Activated T-helper 1 cell treated with anti-CD3 and anti-CD28 coated beads, Interleukin-12 subunit alpha, Interleukin-12 subunit beta, Interleukin-2, Interleukin-4 antibody, amounts not matched to agents 30 ng/mL and 10 ng/mL and 1 ng/mL, durations not matched to agents 14 hours and 24 hours and 36 hours (primary cell): ENCODE measurements at places on chromosomes 11 and 22. TPM values are rescaled to one million over a fixed set of nuclear protein-coding genes. Genes with fewer than 3 reads are reported as not detected.

RAB38 gene
- 2.0 and 2.8 TPM in 2 replicates for total RNA-seq

- no peak for DNase-seq
Measured at GRCh38 chr22:44057401-44057987, 33.4 kb downstream of the PARVB start.

SLC25A18 gene
- not detected in 2 replicates for total RNA-seq

DNA sequence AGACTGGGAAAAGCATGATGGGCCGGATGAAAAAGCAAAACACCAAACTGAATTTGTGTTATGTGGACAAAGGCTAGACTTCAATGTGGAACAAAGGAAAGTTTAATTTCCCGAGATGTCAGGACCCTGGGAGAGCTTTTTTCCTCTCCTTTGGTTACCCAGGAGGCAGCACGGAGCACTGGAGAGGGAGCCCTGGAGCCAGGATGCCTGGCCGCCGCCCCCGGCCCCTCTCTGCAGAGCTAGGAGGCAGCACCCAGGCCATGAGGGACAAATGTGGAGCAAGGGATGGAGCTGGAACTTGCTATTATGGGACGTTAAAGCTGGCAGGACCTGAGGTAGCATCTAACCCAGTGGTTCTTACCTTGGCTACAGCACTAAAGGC lies 108.9 kb downstream of the MORC2 start:
- no peak for DNase-seq

- no peak for DNase-seq
Measured at GRCh38 chr11:78201096-78201818, 12.5 kb downstream of the USP35 start.

PRRG4 gene
- total RNA-seq = 0.83 and 0.91 TPM in 2 replicates

- DNase-seq = no peak
Measured at GRCh38 chr11:42410251-42410955, 901.4 kb upstream of the API5 start.

GRCh38 chr11:93728792-93729128 lies 12.5 kb downstream of the TAF1D start:
- DNase-seq = no peak

DNA sequence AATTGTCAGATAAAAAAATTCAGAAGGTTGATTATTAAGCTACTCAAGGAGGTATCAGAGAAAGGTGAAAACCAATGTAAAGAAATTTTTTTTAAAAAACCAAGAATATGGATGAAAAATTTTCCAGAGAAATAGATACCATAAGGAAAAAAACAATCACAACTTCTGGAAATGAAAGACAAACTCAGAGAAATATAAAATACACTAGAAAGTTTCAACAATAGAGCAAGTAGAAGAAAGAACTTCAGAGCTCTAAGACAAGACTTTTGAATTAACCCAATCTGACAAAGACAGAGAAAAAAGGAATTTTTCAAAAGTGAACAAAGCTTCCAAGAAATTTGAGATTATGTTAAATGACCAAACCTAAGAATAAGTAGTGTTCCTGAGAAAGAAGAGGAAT lies 62.9 kb upstream of the TEAD1 start:
- DNase-seq = no peak

PANX3 gene
- total RNA-seq = not detected in 2 replicates

GRCh38 chr11:98625526-98625925 lies 395.2 kb upstream of the CNTN5 start:
- no peak for DNase-seq

GRCh38 chr11:64021757-64022093 lies 14.0 kb upstream of the FLRT1 start:
- DNase-seq = no peak

GUCY1A2 gene
- not detected in 2 replicates for total RNA-seq

- DNase-seq = no peak
Measured at GRCh38 chr11:100575860-100576717, 111.0 kb upstream of the ARHGAP42 start.

CFAP300 gene
- total RNA-seq = not detected in 2 replicates

- DNase-seq = no peak
Measured at GRCh38 chr11:115784796-115785521, 280.7 kb upstream of the CADM1 start.

ISX gene
- not detected in 2 replicates for total RNA-seq

OR51I1 gene
- not detected in 2 replicates for total RNA-seq

GRCh38 chr11:115155978-115156377 lies 348.2 kb downstream of the CADM1 start:
- no peak for DNase-seq

HBD gene
- total RNA-seq = not detected in 2 replicates

- DNase-seq = no peak
Measured at GRCh38 chr22:37431801-37432707, 4.8 kb upstream of the ELFN2 start.

GRCh38 chr22:45602824-45603595 lies 68.6 kb upstream of the ATXN10 start:
- no peak for DNase-seq

- no peak for DNase-seq
Measured at GRCh38 chr11:113562981-113563461, 87.8 kb upstream of the DRD2 start.

DNA sequence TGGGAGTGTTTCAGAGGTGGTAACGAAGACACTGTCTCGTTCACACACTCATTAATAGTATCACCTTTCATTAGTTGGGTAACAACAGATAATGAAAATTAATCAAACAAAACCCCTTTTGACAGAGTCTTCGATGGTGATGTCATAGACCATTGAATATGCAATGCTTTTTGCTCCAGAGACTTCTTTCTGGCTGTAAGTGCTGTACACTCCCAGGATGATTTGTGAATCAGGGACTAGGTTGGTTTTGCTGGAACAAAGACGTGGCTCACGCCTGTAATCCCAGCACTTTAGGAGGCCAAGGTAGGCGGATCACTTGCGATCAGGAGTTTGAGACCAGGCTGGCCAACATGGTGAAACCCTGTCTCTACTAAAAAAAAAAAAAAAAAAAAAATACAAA lies 9.5 kb upstream of the RASSF10 start:
- no peak for DNase-seq

GRCh38 chr22:27352426-27352825 lies 449.1 kb downstream of the MN1 start:
- DNase-seq = no peak

DNA sequence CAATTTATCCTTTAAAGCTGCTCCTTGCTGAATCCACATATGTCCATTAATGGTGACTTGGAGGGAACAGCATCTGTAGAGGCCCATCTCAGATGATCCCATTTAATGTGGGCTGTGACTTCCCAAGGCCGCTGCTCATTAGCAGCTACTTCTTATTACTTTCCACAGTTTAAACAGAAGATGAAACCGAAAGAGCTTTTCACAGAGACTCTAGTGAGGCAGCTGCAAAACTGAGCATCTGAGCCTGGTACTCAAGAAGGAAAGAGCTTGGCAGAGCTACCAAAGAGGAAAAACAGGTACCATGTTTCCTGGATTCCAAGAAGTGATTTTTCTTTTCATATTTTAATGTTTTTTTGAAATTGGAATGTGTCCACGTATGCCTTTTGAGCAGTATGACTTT lies 110.5 kb upstream of the NARS2 start:
- no peak for DNase-seq

KDELR3 gene
- total RNA-seq = 1.1 and 1.3 TPM in 2 replicates

DNA sequence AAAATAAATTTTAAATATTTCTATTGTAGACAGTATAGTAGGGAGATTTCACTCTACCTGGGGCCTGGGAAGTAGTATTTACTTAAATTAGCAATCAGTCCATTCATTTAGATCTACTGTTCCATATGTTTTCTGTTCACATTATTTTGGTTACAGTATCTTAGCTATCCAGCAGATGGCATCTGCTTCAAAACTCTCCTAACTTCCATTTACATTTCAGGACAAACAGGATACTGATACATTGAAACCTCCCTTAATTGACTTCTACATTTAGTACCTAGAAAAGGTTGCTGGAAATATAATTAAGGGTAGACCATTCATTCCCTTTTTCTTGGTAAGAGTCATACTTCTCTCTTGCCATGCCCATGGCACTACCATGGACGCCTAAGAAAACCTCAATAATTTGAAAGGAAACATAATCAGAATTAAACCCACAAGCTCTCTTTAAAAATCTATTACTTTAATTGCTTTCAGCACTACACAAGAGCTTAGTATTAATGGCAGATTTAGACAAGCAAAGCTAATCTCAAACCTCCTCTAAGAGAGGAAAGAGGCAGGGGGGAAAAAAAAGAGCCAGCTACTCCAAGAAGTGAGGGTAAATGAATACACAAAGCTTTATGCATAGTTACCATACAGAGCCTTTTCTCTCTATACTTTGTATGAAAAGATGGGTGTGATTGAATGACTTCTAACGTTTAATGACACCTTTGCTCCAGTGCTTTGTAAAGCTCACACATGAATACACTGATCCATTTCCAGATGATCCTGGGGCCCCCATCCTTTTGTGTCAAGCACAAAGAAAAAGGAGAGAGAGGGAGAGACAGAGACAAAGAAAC lies 131.2 kb upstream of the MTMR2 start:
- DNase-seq = no peak

CASTOR1 gene
- total RNA-seq = 5.6 and 8.8 TPM in 2 replicates

DNA sequence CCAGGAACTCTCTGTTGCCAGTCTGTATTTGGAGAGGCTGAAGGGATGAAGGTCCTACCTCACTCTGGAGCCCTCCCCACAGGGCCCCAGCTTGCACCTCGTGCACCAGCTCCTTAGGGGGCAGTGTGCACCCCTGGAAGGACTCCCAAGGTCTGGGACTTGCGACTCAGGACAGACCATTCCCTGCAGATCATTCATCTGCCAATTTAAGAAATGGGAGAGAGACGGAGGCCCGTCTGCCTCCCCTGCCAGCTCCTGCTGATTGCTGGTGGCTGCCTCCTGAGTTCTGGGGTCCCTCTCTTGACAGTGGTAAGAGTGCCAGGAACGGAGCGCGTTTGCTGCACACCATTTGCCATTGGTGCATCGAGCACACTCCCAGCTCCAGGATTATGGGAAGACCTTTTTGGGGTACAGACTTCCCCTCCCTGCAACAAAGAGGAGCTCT lies 27.4 kb upstream of the MALAT1 start:
- no peak for DNase-seq

- no peak for DNase-seq
Measured at GRCh38 chr11:35747668-35748067, 85.1 kb downstream of the TRIM44 start.

DNA sequence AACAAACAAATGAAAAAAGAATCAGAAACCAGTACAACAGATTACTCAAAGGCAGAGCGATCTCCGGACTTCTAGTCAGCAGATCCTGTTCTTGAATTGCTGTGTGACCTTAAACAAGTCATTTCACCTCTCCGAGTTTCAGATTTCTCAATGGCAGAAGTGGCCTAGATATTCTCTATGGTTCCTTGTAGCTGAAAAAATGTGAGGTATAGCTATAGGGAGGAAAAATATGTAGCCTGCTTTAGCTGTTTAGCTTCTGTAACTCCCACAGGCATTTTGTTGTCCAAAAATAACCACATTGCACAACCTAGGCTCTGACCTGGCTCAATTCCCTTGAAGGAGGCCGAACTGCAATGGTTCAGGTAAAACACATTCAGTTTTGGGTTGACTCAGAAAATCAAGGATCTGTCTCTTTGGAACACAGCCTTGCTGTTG lies 100.7 kb downstream of the DBX1 start:
- no peak for DNase-seq

DNA sequence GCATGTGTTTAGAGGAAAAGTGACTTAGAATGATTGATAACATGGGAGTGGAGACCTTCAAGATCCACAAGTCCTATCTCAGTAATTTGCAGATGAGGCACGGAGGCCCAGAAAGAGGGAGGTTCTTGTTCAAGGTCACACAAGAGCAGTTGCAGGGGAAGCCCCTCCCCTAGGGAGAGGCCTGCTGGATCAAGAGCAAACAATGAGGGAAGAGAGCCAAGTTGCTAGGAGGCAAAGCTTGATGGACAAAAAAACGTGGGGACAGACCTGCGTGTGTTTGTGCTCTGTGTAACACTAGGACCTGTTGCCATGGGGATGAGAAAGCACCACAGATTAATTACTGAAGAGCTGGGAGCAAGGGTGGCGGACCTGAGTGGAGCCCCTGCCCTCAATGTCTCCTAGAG lies 6.4 kb upstream of the MFRP start:
- no peak for DNase-seq

DNA sequence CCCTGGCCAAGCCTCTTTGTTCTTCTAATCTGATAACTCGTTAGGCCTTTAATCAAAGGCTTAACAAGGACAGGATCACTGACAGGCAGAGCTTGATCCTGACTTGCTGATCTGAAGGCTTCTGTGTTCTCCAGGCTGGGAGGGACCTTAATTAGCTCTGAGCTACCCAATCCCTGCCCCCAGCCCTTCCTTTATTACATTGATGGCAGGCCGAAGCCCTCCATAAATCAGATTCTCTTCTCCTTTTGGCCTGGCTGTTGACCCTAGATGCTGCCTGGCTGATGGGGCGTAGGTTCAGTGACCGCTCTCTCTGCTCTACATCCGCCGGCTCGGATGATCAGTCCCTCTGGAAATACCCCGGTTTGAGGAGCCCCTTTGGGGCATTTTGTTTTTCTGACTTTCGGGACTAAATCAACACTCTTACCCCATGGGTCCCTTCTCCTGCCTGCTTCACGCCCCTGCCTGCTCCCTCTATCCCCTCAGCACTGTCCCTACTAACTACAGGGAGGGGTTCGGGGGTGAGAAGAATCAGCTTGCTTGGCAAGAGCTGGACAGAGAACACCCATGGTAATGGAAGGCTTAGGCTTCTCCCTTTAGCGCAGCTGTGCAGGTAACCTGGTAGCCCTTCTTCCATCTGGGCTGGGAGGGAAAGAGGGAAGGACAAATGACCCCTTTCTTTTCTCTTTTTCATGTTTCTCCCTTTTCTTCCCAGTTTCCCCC lies 10.0 kb upstream of the RRM1 start:
- DNase-seq = no peak

ANO5 gene
- total RNA-seq = not detected in 2 replicates

- DNase-seq = no peak
Measured at GRCh38 chr11:121929581-121929980, 186.4 kb downstream of the BLID start.

GRCh38 chr11:62786318-62787004 lies 741 bp upstream of the TMEM179B start:
- DNase-seq = peak; percentile 85

GRCh38 chr11:10646681-10647355 lies 46.7 kb downstream of the IRAG1 start:
- DNase-seq = no peak

ATG13 gene
- total RNA-seq = 66.4 and 73.8 TPM in 2 replicates

DNA sequence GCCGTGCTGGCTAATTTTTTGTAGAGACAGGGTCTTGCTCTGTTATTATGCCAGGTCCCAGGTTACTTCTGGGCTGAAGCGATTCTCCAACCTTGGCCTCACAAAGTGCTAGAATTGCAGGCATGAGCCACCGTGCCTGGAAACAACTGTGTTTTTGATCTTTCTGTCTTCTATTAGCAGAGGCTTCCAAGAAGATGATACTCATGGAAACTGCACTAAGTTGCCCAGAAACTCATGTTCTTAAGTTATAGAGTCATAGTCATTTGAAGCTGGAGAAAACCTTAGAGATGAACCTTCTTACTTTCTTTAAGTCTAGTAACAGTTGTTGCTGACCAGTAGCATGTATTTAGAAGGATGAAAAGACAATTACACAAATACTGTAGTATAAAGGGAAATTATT lies 37.1 kb upstream of the HSPA8 start:
- DNase-seq = no peak
